H54 (cell line): ENCODE measurements at places on chromosomes 4 and X.

GRCh38 chrX:44570522-44570921 lies 27.9 kb upstream of the FUNDC1 start:
- DNase-seq = peak; percentile 1

- no peak for DNase-seq
Measured at GRCh38 chrX:70190225-70190624, 12.9 kb downstream of the DGAT2L6 start.

- DNase-seq = no peak
Measured at GRCh38 chr4:16573206-16573605, 325.2 kb downstream of the LDB2 start.

GRCh38 chr4:93203708-93204107 lies 624.8 kb upstream of the ATOH1 start:
- no peak for DNase-seq

GRCh38 chr4:82661181-82661992 lies 99.6 kb upstream of the TMEM150C start:
- DNase-seq = no peak

DNA sequence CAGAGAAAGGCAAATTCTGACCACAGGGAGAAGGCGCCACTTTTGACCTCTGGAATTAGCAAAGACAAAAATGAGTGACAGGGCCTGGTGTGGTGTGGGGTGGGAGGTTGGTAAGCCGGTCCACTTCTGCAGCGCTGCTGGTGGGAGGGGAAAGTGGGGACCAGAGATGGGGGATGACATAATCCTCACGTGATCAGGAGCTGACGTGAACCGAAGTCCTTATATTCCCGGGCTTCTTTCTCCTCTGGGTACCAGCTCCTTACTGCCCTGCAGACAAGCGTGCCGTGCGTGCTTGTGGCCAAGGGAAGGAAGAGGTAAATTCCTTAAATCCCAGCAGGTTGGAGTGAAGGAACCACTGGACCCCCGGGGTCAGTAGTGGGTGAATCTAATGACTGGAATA lies at the start of gene TCEAL7:
TSS of gene TCEAL7 (plus strand) at position 249 of the 400 bp plus-strand sequence. CDS start 1,165 bp downstream, outside the sequence.
- DNase-seq = no peak

GRCh38 chrX:10974920-10975319 lies 136.2 kb upstream of the HCCS start:
- no peak for DNase-seq

GRCh38 chr4:86500527-86500926 lies 93.6 kb upstream of the PTPN13 start:
- no peak for DNase-seq

DNA sequence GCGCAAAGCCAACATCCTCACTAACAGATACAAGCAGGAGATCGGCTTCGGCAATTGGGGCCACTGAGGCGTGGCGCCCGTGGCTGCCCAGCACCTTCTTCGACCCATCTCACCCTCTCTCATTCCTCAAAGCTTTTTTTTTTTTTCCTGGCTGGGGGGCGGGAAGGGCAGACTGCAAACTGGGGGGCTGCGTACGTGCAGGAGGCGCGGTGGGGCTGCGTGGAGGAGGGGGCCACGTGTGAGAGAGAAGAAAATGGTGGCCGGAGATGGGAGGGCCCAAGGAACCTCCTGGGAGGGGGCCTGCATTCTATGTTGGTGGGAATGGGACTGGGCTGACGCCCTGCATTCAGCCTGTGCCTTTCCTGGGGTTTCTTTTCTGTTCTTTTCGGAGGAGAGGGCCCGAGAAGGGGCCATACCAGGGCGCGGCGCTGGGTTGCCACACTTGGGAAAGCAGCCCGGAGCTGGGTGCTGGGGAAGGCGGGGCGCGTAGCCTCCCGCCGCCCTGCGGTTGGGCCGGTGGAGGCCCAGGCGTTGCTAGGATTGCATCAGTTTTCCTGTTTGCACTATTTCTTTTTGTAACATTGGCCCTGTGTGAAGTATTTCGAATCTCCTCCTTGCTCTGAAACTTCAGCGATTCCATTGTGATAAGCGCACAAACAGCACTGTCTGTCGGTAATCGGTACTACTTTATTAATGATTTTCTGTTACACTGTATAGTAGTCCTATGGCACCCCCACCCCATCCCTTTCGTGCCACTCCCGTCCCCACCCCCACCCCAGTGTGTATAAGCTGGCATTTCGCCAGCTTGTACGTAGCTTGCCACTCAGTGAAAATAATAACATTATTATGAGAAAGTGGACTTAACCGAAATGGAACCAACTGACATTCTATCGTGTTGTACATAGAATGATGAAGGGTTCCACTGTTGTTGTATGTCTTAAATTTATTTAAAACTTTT lies 4.5 kb downstream of the MID1IP1 start:
- DNase-seq = no peak

- DNase-seq = no peak
Measured at GRCh38 chr4:24736066-24736465, 59.3 kb upstream of the SOD3 start.

- DNase-seq = no peak
Measured at GRCh38 chr4:17587094-17587822, 10.3 kb downstream of the LAP3 start.

GRCh38 chr4:84091266-84091665 lies 407.8 kb downstream of the NKX6-1 start:
- no peak for DNase-seq

GRCh38 chrX:102887687-102888086 lies 49.4 kb upstream of the RAB40AL start:
- DNase-seq = no peak

DNA sequence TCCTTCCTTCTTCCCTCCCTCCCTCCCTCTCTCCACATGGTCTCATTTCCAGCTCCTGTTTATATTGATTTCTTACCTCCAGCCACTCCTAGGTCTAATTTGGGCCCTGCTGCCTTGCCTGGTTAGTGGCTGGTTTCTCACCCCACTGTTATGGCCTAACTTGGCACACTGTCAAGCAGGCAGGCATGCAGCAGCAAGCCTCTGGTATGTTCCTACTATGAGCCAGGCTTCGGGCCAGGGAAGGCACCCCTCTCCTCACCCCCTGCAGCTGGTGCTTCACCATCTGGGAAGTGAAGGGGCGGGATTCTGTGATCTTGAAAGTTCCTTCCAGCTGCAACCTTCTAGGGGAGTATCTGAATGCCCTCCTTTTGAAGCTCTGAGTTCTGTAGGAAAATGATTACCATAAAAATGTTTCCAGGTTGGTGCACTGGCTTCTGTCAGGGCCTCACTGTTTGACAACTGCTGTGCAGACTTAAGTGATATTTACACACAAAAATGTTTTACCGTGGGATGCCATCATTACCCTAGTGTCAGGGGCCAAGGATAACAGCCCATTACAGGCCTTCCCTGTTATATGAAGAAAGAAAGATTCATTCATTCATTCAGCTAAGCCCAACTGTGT lies 10.1 kb upstream of the VMA21 start:
- DNase-seq = no peak

DNA sequence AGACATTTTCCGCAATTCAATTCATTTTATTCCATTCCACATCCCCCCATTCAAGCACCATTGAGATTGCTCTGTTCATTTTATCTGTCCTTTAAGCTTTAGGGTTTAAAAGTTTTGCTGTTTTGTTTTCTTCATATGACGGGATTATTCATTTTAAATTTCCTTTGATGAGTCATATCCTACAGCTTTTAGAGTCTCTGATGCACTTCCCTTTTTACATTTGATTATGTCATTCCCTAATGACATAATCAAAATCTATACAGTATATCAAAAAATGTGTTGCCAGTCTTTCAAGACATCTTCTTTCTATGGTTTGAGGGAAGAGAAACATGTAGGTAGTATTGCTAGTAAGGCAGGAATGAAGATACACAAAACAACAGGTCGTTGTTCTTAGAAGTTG lies 456.3 kb downstream of the PDGFC start:
- DNase-seq = no peak

- no peak for DNase-seq
Measured at GRCh38 chrX:65731684-65732289, 64.3 kb downstream of the MSN start.

GRCh38 chr4:90537491-90537890 lies 410.3 kb downstream of the CCSER1 start:
- DNase-seq = no peak

GRCh38 chrX:131816551-131817136 lies 206.5 kb upstream of the STK26 start:
- DNase-seq = no peak

DNA sequence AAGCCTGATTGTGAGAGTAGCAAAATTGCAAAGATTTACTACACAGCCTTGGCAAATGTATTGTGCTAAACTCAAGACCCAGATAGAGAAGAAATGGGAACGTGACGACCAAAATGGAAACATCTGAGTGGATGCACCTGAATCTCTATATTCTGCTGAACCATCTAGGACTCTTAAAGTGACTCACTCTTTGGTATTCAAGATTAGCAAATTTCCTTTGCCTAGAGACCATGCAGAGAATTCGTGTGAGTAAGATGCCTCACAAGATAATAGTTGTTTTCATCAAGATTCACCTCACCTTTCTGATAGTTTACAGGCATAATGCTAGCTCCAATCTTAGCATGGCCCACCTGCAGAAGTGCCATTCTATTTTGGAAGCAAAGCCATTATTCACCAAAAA lies 14.4 kb upstream of the ATOH1 start:
- DNase-seq = no peak

GRCh38 chr4:73194064-73194463 lies 64.5 kb downstream of the ANKRD17 start:
- no peak for DNase-seq

DNA sequence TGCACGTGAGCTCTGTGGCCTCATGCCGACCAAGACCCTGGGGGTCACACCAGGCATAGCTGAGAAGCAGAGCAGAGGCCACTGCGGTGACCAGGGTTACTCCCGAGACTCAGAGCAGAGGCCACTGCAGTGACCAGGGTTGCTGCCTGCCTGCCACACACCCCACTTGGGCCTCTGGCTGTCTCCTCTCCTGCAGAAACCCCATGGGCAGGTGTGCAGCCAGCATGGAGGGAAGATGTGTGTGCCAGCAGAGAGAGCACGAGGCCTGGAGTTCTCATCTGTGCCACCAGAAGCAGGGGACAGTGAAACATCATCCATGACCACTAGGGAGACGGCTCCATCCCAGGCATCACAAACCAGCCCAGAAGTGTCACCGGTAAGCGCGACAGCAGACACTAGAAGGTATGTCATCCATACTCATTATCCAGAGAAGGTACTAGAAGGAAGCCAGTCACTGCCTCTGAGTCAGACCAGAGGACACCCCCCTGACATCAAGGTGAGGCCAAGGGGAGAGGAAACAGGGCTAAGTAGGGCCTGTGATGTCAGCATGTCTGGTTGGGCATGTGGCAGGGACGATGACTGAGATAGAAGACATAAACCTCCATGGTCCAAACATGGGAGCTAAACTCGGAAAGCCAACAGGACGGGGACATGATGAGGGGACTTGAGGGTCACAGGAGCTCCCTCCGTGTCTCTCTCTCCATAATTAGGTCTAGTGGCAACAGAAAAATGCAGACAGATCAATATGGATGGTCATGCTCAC lies 24.2 kb upstream of the SPON2 start:
- DNase-seq = no peak

- peak; percentile 94 for DNase-seq
Measured at GRCh38 chr4:3436798-3437581, 4.8 kb upstream of the HGFAC start.

DNA sequence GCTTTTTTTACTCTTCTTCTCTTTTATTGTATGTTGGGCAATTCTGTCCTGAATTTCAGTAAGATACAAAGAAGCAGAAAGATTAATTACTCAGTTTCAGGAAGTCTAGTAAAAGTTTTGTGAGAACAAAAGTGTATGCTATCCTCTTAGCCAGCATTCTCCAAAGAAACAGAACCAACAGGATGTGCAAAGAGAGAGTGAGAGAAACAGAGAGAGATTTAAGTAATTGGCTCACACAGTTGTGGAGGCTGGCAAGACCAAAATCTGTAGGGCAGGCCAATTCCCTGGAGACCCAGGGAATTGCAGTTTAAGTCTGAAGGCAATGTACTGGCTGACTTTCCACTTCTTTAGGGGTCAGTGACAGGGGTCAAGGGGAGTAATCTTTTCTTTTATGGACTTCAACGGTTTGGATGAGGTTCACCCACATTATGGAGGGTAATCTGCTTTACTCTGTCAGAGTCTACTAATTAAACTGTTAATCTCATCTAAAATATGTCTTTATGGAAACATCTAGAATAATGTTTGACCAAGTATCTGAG lies 59.2 kb upstream of the SLC39A8 start:
- no peak for DNase-seq

DNA sequence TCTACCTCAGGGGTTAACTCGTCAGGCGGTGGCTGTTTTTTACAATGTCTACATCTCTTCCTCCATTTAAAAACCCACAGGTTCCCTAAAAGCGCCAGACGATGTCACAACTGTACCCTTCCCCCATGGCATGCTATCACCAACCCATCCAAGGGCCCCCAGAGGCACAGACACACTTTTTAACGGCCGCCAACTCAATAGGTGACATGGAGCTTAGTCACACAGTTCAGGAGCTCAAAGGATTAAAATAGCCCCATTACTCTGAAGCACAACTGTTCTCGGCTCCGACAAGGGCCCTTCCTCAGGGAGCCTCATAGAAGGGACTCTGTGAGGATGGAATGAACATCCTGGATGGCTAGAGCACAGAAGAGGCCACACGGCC lies 12.4 kb downstream of the SH3KBP1 start:
- DNase-seq = peak; percentile 4

DNA sequence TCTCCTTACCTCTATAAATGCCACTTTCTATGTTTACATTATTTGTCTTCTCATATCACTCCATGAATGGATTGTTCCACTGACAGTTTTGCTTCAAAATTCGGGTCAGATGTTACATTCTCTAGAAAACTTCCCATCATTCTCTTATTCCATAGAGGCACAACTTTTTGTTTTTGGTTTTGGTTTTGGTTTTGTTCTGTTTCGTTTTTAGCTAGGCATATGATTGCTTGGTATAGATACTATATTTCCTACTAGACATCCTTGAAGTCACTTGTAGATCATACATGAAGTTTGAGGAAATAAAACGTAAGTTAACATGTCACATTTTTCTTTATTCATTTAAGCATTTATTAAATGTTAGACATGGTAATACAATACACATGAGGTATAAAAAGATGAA lies 961.0 kb downstream of the PCDH18 start:
- no peak for DNase-seq

DNA sequence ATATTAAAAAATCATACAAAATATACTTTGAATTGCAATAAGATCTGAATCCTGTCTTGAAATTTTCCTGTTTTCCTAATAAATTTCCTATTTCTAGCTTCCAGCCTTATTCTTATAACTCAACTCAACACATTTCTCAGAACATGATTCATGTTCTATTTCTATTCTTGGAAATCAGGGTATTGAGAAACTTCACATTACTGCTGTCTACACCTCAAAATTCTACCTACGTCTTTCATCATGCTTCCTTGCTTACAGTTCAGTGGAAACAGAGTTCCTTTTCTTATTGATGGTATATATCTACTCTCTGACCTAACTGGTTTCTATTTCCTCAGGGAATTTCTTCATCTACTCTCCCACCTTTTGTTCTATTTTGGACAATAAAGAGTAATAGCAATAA lies 2139.0 kb downstream of the ARAP2 start:
- no peak for DNase-seq

GRCh38 chr4:2265113-2266110 lies 3.5 kb upstream of the MXD4 start:
- DNase-seq = no peak

- no peak for DNase-seq
Measured at GRCh38 chrX:108299101-108299591, 139.1 kb downstream of the COL4A6 start.

- no peak for DNase-seq
Measured at GRCh38 chrX:128106630-128107029, 54.4 kb upstream of the ACTRT1 start.
